Pulmonary artery endothelial cell (primary cell): ENCODE measurements at places on chromosomes 4 and X. TPM values are rescaled to one million over a fixed set of nuclear protein-coding genes. Genes with fewer than 3 reads are reported as not detected.

RHOXF2B gene
- total RNA-seq: not detected in 2 replicates

LRP2BP gene
- total RNA-seq: 0.33 and 0.39 TPM in 2 replicates

CYBB gene
- not detected in 2 replicates for total RNA-seq

MAGEA11 gene
- total RNA-seq: not detected in 2 replicates

SOWAHD gene
- not detected in 2 replicates for total RNA-seq

EIF1AX gene
- 31.5 and 36.7 TPM in 2 replicates for total RNA-seq

FDCSP gene
- total RNA-seq: not detected in 2 replicates

CNGA1 gene
- not detected in 2 replicates for total RNA-seq

CTAG1B gene
- total RNA-seq: not detected in 2 replicates

ATP8A1 gene
- total RNA-seq: 6.5 and 7.1 TPM in 2 replicates

FRAS1 gene
- total RNA-seq: 8.6 and 26.8 TPM in 2 replicates

GRSF1 gene
- total RNA-seq: 85.1 and 87.9 TPM in 2 replicates
